Epithelial cell of umbilical artery (primary cell): ENCODE measurements at places on chromosomes 13 and 19. TPM values are rescaled to one million over a fixed set of nuclear protein-coding genes. Genes with fewer than 3 reads are reported as not detected.

Gene TFPT
- 36.6 and 40.0 TPM in 2 replicates for total RNA-seq

Gene ZNF568
- total RNA-seq, result 5.5 and 7.0 TPM in 2 replicates

Gene KLK6
- total RNA-seq, result 0.32 TPM in 1 of 2 replicates, not detected in the other

Gene TMPRSS9
- total RNA-seq, result not detected in 2 replicates

Gene CNMD
- total RNA-seq, result not detected in 2 replicates

Gene PCSK4
- 0.76 and 0.97 TPM in 2 replicates for total RNA-seq

Gene C19orf85
- total RNA-seq, result not detected in 2 replicates

Gene PCDH9
- total RNA-seq, result 2.9 and 6.2 TPM in 2 replicates

Gene UPF1
- 70.2 and 88.9 TPM in 2 replicates for total RNA-seq

Gene ZNF837
- total RNA-seq, result 1.2 and 2.9 TPM in 2 replicates

Gene KIR2DL4
- total RNA-seq, result not detected in 2 replicates
